ENCODE measurements at places on chromosomes 4 and X. TPM values are rescaled to one million over a fixed set of nuclear protein-coding genes. Genes with fewer than 3 reads are reported as not detected.

DNA sequence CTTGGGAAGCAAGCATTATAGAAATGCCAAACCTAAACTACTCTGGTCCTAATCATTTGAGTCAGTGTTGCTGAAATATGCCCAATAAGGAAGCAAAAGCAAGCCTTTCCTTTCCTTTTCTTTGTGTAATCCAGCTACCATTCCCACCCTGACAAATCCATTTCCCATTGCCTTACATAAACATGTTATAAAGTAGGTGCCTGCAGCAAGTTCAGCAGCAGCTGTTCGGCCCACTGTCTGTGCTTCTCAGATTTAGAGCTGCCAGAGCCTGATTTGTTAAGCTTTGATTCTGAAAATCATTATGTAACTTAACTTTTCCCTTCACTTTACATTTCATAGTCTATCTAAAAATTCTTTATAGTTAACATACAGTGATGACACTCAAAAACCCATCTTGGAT, 148.6 kb downstream of the EPHA5 start:
- DNase-seq: no peak
- no peak overlapping the region for H3K4me3 ChIP-seq
- H3K36me3 ChIP-seq: no peaks in the 10 kb centered on the region
- no peak overlapping the region for H3K27ac ChIP-seq
- no peaks in the 10 kb centered on the region for H3K27me3 ChIP-seq
- H3K4me1 ChIP-seq: no peaks in the 10 kb centered on the region

- H3K27ac ChIP-seq: no peak overlapping the region
- no peaks in the 10 kb centered on the region for H3K36me3 ChIP-seq
- no peaks in the 10 kb centered on the region for H3K27me3 ChIP-seq
- no peak for DNase-seq
- no peaks in the 10 kb centered on the region for H3K4me1 ChIP-seq
- H3K4me3 ChIP-seq: no peak overlapping the region
Observed at GRCh38 chrX:22538580-22538979, 265.9 kb downstream of the CBLL2 start.

GRCh38 chr4:10554694-10555093, 97.5 kb upstream of the ZNF518B start:
- peak; percentile 55 for DNase-seq
- no peaks in the 10 kb centered on the region for H3K36me3 ChIP-seq
- no peak overlapping the region for H3K27ac ChIP-seq
- no peak overlapping the region for H3K4me3 ChIP-seq

NOP14 gene
- total RNA-seq: 49.1 TPM

DNA sequence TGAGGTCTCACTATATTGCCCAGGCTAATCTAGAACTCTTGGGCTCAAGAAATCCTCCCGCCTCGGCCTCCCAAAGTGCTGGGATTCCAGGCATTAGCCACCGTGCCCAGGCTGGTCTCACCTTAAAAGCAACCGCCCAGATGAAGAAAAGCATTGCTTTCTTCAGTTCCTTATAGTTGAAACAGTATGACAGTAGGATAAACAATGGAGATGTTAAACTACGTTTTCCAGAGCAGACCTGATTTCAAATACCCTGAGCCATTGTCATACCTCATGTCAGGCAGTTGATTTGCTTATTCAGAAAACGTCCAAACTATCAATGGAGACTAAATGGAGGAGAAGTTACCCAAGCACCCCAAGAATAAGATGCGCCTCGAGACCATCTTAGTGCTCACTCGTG, 26.3 kb upstream of the TMEM131L start:
- peaks cover 45% of the 10 kb centered on the region for H3K4me1 ChIP-seq
- no peaks in the 10 kb centered on the region for H3K27me3 ChIP-seq
- peak overlapping the region; percentile 89 for H3K27ac ChIP-seq
- peaks cover 3% of the 10 kb centered on the region for H3K36me3 ChIP-seq

GRCh38 chr4:3254302-3255131, 5.6 kb downstream of the MSANTD1 start:
- H3K4me1 ChIP-seq: no peaks in the 10 kb centered on the region
- no peak overlapping the region for H3K4me3 ChIP-seq
- no peaks in the 10 kb centered on the region for H3K36me3 ChIP-seq
- no peak overlapping the region for H3K27ac ChIP-seq
- DNase-seq: no peak
- no peaks in the 10 kb centered on the region for H3K27me3 ChIP-seq

GRCh38 chr4:99759346-99759984, 57.2 kb upstream of the DAPP1 start:
- H3K27ac ChIP-seq: no peak overlapping the region
- peaks cover 2% of the 10 kb centered on the region for H3K27me3 ChIP-seq
- H3K4me3 ChIP-seq: no peak overlapping the region
- no peaks in the 10 kb centered on the region for H3K36me3 ChIP-seq
- DNase-seq: no peak

GRCh38 chrX:45803383-45803921, 602.8 kb upstream of the DIPK2B start:
- H3K27ac ChIP-seq: peak overlapping the region; percentile 68
- H3K4me1 ChIP-seq: peaks cover 77% of the 10 kb centered on the region

GRCh38 chr4:183471946-183472708, 27.7 kb downstream of the CDKN2AIP start:
- H3K4me3 ChIP-seq: no peak overlapping the region
- H3K27me3 ChIP-seq: no peaks in the 10 kb centered on the region
- peak; percentile 85 for DNase-seq
- H3K4me1 ChIP-seq: no peaks in the 10 kb centered on the region

Measured in activated CD4-positive, alpha-beta T cell treated with anti-CD3 and anti-CD28 coated beads, Interleukin-2, amount 10 ng/mL, durations not matched to agents 7 days and 5 days (primary cell).